GM19239 (cell line): ENCODE measurements at places on chromosomes 3 and 15.

DNA sequence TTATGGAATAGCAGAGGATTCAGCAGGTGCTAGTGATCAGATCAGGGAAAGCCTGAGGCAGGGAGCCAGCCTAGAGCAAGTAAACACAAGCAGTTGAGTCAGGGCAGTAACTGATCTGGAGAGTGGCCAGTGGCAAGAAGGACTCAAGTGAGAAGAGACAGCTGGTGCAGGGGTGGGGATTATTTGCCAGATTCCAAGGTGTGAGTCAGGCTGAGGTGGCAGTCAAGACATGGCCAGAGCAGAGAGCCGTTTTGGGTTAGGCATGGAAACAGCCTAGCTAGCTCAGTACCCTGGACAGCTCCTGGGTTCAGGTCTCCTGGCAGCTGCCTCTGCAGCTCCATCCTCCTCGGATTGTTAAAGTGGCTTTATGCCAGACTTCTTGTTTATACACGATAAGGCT, 281.9 kb upstream of the ONECUT1 start:
- DNase-seq = no peak

DNA sequence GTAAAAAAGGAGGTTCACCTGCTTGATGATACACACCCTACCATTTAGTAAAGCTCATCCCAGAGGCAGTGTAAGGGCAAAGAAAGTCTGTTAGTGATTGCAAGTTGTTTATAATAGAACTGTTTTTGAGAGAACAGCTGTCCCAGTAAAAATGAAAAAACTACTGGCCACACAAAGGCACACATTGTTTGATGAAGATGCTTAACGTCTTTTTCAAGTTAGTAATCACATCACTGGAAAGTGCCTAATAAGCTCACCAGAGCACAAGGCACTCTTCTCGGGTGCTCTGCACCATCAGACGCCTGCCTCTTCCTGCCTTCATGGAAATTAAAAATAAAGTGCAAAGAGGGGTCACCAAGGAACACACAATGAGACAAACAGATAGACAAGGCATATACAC, 186.9 kb downstream of the PDZRN3 start:
- no peak for DNase-seq

DNA sequence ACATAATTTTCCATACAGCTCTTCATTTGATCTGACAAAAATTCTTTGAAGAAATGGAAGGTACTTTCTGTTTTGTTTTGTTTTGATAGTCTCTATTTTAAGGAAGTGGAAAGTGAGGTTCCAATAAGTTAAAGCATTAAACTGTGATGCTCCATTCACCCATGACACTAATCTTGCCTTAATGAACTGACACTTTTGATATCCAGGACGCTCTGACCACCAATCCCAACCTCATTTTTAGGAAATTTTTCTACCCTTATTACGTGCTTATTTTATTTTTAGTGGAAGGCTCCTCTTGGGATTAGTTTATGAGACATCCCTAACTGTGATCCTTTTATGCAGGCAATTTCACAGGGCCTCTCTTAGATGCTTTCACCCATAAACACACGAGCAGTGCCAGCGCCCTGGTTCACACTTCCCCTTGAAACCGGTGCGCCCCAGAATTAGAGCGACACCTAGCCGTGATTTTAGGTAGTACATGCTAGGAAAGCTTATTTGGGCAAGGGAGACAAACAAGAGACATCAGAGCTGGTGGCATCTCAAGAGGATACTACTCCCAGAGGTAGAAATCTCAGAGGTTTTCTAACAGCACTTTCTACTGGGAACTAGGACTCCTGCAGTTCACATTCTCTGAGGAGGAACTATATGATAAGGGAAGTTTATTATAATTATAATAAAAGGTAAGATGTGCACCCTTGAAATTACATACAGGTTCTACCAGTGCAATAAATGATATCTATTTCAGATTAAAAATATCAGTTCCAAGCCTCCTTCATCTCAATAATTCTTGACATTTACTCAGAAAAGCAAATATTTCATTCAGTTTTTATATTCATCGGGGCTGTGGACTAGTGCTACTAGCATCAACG, 173.9 kb downstream of the SLC9A9 start:
- DNase-seq = peak; percentile 34

GRCh38 chr15:81296673-81297072, 27.3 kb downstream of the STARD5 start:
- peak; percentile 29 for DNase-seq

GRCh38 chr3:67866571-67866970, 212.2 kb upstream of the SUCLG2 start:
- DNase-seq = no peak

- no peak for DNase-seq
Observed at GRCh38 chr15:75720787-75721479, 8.3 kb upstream of the CSPG4 start.

- DNase-seq = no peak
Observed at GRCh38 chr3:55434789-55435188, 52.3 kb downstream of the WNT5A start.

DNA sequence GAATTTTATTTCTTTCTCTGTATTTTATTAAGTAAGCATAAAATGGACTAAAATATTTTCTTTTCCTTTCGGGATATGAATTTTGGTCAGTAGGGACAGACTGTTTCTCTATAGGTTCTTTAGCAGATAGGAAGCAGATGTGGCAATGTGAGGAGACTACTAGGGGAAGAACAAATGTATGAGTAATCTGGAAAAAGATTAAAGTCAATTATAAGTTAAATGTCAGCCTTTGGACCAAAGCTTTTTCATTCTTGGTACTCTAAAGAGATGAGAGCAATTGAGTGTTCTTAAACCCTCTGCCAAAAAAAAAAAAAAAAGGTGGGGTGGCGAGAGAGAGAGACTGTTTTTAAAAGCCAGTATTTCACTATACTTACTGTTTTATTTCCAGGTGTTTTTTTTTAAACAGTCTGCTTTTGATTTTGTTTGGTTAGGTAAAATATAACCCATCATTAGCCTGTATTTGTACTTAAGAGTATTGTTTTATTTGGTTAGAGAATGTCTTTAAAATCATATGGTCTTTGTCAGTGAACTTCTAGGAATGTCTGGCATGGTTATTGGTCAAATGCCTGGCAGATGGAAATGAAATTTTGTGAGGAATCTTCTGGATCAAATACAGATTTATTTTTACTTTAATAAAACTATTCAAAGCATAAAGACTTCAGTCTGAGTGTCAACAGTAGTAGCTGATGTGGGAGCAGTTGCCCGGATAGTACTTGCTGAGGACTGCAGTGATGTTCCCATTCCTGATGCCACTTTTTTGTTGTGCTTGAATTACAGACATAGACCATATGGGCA, 63.8 kb downstream of the LRRC49 start:
- DNase-seq = no peak

DNA sequence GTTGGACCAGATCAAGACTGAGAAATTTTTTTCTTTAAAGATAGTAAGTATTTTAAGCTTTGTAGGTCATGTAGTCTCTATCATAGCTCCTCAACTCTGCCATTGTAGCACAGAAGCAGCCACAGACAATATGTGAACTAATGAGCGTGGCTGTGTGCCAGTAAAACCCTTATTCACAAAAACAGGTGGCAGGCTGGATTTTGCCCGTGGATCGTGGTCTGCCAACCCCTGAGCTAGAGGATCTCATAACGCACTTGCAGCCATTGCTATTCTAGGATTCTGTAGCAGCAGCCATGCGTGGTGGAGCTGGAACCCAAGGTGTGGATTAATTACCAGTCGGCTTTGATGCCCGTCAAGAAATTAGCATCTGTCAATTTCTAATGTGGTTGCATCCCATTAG, 68.7 kb upstream of the PLXNA1 start:
- DNase-seq = no peak

GRCh38 chr3:71241246-71241901, 342.2 kb downstream of the FOXP1 start:
- DNase-seq = no peak

DNA sequence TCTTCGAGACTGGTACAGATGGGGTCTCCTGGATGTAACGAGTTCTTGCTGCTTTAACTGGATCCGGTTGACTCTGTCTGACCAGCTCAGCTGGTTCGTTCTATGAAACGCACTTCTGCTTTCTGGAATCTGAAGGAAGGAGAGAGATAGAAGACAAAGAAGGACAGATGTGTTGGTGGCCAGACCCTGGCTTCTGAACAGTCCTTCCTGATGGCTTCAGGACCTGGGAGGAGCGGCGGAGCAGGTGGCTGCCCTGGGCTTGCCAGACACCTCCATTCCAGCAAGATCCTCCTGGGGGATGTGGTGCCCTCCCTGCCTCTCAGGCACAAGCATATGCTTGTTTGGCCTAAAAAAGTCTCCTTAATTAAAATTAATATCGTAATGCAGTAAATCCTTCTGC, 99.9 kb downstream of the APBA2 start:
- DNase-seq = no peak

- no peak for DNase-seq
Observed at GRCh38 chr3:47976135-47976732, 40.0 kb downstream of the MAP4 start.

GRCh38 chr3:62252438-62253157, 120.8 kb downstream of the FEZF2 start:
- no peak for DNase-seq

- no peak for DNase-seq
Observed at GRCh38 chr3:52730681-52731080, 24.8 kb downstream of the SPCS1 start.

DNA sequence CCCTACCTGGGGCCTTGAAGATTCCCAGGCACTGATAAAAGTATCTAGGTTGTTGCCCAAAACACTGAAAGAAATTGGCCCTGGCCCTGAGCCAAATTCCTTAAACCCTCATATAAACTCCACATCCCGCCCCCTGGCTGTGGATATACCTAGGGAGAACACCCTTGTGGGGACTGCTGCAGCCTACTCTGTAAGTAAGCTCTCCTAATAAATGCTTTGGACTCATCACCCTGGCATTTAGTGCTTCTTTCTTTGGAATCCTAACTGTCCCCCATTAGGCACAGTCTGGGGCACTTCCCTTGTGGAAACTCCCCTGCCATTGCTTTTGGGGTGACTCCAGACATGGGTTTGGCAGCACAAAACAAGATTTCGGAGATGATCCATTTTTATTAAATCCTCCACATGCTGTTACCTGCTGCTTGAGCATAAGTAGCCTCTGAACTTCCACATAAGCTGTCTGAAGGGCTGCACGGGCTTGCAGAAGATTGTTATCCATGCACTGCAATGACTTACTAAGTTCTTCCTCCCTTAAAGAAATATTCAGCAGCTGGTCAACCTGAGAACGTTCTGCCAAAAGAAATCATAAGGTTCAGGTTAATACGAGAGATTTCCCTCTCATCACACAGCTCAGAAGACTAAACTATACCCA, 46.4 kb downstream of the ZNF106 start:
- DNase-seq = no peak

GRCh38 chr3:170507063-170507462, 78.8 kb downstream of the SLC7A14 start:
- no peak for DNase-seq

DNA sequence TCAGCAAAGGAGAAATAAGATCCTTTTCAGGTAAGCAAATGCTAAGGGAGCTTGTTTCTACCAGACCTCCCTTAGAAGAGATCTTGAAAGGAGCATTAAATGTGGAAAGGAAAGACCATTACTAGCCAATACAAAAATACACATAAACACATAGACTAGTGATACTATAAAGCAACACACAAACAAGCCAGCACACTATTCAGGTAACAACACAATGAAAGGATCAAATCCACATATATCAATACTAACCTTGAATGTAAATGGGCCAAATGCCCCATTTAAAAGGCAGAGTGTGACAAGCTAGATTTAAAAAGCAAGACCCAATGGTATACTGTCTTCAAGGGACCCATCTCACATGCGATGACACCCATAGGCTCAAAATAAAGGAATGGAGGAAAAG, 317.6 kb downstream of the TBL1XR1 start:
- DNase-seq = no peak

- DNase-seq = no peak
Observed at GRCh38 chr3:67386451-67386850, 268.0 kb downstream of the SUCLG2 start.

DNA sequence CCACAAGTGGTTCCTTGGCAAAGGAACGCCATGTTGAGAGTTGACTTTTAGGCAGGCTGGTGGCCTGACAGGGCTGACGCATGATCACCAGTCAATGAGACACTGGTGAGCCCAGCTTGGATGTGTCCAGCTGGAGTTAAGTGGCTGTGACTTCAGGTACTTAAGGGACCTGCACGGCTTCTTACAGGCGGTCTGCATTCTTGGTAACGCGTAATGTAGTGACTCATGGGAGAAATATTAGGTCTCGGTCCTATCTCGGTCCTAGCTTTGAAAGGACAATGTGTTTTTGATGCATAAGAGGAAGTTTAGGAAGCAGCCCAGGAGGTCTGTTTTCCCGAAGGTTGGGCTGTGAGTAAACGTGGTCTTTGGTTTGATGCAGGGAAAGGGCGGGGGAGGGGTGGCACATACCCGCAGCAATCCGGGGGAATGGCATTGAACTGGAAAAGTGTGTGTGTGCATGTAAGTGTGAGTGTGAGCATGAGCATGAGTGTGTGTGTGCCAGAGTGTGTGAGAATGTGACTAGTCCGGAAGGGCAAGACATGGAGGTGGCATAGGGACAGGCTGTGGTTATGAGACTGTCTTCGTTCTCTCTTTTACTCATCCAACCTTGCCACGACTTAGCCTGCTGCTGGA, 55.3 kb downstream of the FAM43A start:
- DNase-seq = no peak

GRCh38 chr15:27833178-27833577, 265.9 kb downstream of the OCA2 start:
- DNase-seq = no peak

- peak; percentile 88 for DNase-seq
Observed at GRCh38 chr3:129627350-129628168, 21.1 kb upstream of the PLXND1 start.

GRCh38 chr15:95603802-95604201, 726.7 kb upstream of the NR2F2 start:
- no peak for DNase-seq
